ENCODE measurements at places on chromosomes 7 and 10.
A peak's percentile ranks its signal among the peaks of the same experiment; 100 is the strongest.

GRCh38 chr7:101121991-101122932, 4.6 kb upstream of the SERPINE1 start:
- DNase-seq: no peak

DNA sequence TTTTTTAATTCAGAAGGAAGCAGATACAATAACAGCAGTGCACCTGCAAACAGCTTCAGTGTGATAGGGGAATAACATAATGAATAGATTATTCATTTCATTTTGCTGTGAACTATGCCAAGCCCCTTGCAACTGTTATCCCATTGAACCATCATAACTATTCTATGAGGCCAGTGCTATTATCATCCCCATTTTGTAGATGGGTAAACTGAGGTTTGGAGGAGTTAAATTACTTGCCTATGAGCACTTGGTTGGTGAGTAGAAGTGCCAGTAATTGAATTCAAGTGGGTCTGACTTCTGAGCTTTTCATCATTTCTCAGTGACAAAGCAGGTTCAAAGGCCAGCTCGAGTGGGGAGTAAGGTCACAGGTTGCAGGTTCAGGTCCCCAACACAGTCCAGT, 16.8 kb upstream of the XPNPEP1 start:
- DNase-seq: no peak

DNA sequence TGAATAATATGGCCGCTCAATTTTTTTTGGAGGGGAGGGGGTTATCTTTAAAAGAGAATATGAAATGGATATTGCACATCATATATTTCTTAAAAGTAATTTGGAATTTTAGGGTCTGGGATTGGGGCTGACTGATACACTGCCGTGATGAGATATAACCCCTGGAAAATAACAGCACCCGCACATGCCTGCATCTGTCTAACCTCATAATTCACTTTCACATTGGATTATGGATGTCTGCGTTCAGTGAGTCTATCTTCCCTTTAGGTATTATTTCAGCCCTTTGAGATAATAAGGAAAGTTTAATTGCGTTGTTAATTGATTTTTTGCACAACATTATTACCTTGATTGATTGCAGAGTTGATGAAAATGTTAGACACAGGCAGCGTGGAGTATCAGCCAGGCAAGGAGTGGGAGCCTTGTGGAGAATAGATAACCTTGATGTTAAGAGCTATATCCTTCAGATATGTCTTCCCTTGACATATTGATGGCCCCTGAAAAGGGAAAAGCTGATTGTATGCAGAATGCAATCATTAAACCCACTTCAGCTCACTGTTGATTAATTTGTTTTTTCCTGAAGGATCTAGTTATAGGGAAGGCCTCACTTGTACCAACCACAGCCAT, 1095.2 kb downstream of the KCNMA1 start:
- no peak for DNase-seq

GRCh38 chr10:52351914-52352330, 37.8 kb downstream of the DKK1 start:
- DNase-seq: no peak

GRCh38 chr7:142864980-142865747, 10.3 kb downstream of the EPHB6 start:
- no peak for DNase-seq

GRCh38 chr10:50605269-50605950, 18.3 kb downstream of the SGMS1 start:
- DNase-seq: no peak

- no peak for DNase-seq
Observed at GRCh38 chr10:129096065-129096984, 370.7 kb upstream of the MGMT start.

DNA sequence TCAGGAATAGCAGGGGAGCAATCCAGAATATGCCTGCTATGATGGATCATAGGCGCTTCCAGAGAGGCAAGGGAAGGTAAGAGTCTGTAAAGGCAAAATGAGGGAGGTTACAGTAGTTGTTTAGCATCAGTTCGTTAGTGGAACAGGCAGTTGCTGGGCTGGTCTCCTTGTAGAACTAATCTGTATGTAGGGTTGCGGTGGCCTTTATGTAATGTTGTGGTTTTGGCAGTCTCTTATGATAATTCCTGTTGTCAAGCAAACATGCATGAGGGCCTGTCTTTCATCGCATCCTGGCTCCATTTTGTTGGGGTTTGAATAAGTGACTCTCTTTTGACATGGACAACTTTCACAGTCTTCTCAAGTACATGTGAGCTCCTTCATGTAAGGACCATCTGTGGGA, 427.8 kb upstream of the LRGUK start:
- DNase-seq: peak; percentile 21

Measured in DND-41 (cell line).